HTR-8/SVneo (cell line): ENCODE measurements at places on chromosomes 3 and 15.

DNA sequence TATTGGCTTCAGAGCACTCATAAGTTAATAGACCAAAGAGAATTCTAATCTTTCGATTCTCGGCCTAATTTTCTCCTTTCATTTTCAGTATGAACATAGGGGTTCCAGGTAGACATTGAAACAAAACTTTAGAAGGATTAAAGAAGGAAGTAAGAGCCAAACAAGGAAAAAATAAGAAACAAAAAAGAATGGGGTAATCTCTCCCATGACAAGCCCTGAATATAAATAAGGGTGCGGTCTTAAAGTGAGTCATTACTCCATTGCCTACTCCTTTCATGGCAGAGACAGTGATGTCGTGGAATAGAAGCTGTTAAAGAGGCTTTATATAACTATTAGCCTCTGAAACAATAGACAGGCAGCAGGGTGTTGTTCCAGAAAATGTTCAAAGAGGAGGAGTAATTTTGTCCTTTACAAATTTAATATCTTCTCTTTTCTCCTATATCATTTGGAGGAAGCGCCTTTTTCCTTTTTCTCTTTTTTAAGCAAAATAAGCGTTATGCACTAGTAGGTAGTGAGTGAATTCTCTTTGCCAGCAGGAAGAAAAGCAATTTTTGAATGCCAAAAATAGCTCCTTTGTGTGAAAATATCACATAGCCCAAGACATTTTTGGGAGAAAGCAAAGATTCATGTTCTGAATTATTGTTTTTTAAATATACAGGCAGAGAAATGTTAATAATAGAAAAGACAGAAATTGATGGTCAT, 607.9 kb upstream of the KCNMB2 start:
- DNase-seq = no peak

- DNase-seq = no peak
Observed at GRCh38 chr3:166864473-166865467, 515.3 kb downstream of the ZBBX start.

GRCh38 chr3:110756705-110757104, 314.9 kb upstream of the NECTIN3 start:
- DNase-seq = no peak

GRCh38 chr3:157027861-157028745, 131.8 kb downstream of the CCNL1 start:
- no peak for DNase-seq

- no peak for DNase-seq
Observed at GRCh38 chr15:29071232-29071881, 185.6 kb downstream of the APBA2 start.

GRCh38 chr3:160553827-160554226, 11.5 kb downstream of the KPNA4 start:
- no peak for DNase-seq

DNA sequence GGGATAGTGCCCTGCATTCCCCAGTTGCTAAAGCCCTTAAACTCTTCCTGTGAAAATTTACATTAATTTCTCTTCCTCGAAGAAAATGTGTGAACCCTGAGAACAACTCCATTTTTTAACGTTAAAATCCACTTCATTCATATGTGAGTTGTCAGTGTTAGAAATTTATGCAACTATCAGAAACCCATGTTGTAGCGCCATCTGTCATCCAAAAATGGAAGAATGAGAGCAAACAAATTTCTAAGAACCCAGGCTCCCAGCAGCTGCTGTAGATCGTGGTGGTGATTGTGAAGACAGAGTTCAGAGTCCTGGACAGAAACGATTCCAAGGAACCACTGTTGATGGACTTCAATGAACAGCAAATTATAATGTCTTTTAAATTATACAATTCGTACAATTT, 179.7 kb upstream of the NDN start:
- no peak for DNase-seq

DNA sequence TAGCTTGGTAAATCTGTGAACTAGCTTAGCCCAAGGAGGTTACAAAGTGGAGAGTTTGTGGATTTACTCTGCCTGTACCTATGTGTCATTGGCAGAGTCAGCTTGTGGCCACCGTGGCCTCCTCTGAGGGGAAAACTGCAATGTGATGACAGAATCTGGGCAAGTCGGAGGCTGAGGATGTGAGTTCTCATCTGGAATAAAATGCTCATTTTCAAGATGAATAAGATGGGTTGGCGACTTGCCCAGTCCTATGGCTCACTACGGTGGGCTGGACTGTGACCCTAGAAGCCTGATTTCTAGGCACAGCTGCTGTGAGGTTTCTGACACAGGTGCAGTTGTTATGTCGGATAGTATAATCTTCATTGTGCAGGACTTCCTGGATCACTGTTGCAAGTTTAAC, 83.7 kb downstream of the ETV5 start:
- DNase-seq = no peak

DNA sequence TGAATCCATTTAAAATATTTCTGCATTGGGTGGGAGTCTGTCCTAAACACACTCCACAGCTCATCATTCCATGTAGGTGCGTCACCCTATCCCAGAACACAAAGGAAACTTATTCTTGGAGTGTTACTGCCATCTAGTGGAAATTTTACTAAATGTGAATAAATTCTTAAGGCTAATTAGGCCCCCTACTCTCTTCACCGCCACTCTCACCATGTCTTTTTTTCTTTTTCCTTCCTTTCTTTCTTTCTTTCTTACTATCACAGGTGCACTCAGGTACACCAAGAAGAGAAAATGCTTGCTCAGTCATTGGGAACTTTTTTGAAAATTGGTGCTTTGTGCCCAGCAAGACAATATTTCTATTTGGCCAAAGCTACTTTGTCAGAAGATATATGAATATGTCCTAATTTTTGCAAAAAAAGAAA, 26.4 kb upstream of the ATP8B4 start:
- DNase-seq = peak; percentile 60

- no peak for DNase-seq
Observed at GRCh38 chr15:79820820-79821219, 76.0 kb downstream of the MTHFS start.

DNA sequence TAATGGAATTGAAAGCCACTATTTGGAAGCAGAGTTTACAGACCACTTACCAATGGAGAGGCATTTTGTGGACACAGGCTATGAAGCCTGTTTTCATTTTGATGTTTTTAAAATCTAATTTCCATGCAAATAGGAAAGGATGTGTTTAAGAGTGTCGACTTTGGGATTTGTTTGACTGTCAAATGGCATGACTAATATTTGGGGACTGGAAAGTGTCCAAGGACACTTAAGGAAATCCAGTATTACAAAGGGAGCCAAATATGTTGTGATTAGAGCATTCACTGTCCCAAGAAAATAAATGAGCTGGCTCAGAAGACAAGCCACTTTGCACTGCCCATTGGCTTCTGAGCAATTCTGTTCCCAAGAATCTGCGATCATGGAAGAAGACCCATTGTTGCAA, 34.0 kb upstream of the SLC6A11 start:
- no peak for DNase-seq

DNA sequence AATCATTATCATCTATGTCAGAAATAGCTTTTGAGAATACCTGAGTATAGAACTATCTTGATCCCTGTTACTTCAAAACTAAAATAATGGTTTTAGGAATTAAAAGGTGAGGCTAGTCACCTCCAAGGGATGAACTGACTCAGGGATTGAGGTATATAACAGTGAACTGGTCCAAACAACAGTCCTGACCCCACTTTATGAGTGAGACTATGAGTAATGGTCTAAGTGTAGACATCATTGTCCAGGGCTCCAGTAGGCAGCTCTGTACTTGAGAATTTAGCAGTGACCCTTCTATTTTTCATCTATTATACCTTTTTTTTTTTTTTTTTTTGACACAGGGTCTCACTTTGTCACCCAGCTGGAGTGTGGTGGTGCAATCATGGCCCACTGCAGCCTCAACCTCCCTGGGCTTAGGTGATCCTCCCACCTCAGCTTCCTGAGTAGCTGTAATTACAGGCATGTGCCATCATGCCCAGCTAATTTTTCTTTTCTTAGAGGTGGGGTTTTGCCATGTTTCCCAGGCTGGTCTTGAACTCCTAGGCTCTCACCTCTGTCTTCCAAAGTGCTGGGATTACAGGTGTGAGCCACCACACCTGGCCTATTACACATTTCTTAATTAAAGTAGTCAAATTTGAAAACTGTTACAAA, 36.3 kb downstream of the MLH1 start:
- no peak for DNase-seq

GRCh38 chr15:51240066-51240465, 98.3 kb downstream of the CYP19A1 start:
- no peak for DNase-seq

GRCh38 chr3:36147934-36148558, 232.3 kb upstream of the STAC start:
- DNase-seq = no peak

DNA sequence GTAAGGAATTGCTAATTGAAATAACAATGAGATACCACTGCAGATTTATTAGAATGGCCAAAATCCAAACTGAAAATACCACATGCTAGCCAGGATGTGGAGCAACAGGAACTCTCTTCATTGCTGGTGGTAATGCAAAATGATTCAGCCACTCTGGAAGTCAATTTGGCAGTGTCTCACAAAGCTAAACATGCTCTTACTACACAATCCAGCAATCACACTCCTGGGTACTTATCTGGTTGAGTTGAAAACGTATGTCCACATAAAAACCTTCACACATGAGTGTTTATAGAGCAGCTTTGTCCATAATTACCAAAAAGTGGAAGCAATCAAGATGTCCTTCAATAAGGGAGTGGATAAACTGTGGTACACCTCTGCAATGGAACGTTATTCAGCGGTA, 113.3 kb downstream of the SMAD6 start:
- no peak for DNase-seq

DNA sequence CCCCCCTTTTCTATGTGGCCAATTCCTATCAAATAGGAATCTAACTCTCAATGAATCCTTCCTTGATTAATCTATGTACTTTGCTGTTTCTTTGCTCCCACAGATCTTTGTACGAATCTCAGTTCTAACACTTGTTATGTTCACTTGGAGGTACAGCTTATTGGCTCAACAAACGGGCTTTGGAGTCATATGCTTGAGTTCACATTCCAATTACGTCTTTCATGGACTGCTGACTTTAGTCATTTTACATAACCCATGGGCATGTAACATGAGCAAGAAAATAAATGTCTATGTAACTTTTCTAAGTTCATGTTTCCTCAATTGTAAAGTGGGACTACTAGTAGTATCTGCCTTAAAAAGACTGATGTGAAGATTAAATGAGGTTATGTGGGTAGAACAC, 123.2 kb upstream of the TBC1D5 start:
- DNase-seq = no peak

DNA sequence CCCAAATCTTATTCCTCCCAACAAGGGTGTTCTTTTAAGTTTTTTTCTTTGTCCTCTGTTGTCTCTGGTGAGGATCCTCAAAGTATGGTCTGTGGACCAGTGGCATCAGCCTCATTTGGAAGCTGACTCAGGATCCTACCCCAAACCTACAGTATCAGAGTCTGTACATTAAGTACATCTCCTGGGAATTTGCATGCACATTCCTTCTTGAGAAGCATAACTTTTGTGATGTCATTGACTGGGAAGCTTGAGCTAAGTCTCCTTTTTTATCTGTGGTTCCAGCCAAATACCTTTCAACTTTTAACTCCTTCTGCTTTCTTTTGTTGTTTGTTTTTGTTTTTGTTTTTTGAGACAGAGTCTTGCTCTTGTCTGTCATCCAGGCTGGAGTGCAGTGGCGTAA, 40.5 kb downstream of the ARMC8 start:
- DNase-seq = no peak

GRCh38 chr15:101733545-101733944, 9.3 kb upstream of the TARS3 start:
- DNase-seq = no peak

DNA sequence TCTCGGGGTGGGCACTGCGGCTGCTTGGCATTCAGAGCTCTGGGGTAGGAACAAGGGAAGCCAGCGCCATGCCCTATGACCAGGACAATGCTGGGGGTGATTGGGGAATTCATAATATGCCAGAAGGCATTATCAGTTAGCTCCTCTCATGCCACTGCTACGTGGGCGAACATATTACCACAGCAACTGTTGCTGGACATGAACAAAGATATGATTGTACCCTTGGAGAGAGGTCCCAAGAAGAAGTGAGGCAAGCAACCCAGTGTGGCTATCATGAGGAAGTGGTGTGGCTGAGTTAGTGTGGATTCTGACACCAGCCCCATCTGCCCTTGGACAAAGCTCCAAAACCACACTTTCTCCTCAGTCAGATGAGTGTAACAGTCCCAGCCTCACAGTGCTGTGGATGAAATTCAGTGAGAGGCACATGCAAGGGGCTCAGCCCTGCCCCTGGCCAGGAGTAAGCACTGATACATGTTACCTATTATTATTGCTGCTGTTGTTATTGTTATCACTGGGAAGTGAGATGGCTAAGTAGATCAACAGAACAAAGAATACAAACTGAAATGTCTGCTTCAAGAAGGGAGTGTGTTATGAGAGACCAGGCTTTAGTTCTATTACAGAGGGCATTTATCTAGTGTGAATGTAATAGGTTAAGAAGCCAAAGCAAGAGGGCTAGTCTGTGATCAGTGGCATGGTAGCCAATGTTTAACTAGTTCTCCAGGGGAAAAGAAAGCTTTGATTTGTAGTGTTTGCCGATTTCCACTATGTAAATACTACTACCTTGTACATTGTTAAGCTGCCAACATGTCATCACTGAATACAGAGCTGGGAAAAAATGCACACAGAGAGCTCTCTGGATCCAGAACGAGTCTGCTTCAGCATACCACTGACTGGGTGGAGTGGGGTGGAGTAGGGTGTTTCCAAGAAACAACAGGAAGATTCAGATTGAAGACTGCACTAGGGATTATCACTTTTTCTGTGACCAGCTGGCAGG, 222.3 kb upstream of the EIF1B start:
- no peak for DNase-seq

DNA sequence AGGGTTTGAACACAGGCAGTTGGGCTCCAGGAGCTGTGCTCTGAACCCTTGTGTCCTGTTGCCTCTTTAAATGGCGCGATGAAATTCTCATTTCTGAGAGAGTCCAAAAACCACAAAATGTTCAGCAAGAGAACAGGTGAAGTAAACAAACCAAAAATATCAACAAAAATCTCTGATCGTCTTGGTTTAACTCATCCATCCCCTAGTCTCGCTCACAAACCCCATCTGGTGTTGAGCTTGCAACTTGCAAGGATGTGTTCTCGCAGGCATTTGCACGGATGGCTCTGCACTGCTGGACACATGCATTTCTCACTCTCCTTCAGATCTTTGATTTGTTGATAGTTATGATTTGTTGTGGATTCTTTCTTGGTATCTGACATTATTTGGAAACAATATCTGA, 31.1 kb downstream of the FAH start:
- DNase-seq = no peak

DNA sequence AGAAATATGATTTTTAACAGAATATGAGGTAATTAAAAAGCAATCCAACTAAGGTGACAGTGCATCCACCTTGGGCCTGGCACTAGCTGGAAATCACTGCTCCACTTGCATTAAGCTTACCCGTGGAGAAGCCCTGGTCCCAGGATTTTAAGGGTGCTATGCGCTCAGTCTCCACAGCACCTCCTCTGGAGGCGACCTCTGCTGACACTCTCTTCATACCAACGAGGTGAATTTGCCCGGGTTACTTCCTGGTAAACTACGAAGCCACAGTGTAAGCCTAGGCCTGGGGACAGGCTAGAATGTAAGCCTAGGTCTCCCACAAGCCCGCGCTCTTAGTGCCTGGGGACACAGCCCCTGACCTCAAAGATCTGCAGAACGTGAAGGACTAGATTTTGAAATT, 793 bp downstream of the APOD start:
- DNase-seq = no peak

- DNase-seq = no peak
Observed at GRCh38 chr3:59374818-59375211, 325.0 kb upstream of the CFAP20DC start.
